ENCODE measurements at places on chromosomes 7 and 10.

- DNase-seq, result no peak
Observed at GRCh38 chr7:22662556-22663356, 64.2 kb upstream of the IL6 start.

DNA sequence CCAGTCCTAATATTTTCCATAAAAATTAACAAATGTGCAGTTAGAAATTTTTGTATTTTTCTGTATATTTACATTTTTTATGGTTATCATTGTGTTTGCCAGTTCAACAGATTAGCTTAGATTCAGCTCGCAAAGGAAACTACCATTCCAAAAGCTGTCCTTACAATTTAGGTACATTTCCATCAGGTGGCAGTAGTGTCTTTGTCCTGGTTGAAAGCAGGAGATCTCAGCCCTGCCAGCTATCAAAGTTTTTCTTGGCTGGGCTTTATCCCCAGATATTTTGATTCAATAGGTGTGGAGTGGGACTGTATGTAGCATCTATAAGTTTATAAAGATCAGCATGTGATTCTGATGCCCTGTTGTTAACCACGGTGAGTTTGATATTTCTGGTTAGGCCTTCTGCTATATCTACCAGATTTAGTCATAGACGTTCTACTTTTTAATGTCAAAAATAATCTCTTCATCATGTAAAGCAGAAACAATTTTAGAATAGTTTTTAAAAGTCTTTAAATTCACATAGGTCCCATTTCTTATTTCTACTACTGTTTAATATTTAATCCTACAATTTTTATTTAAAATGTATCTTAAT, 15.5 kb upstream of the ICA1 start:
- DNase-seq, result no peak

DNA sequence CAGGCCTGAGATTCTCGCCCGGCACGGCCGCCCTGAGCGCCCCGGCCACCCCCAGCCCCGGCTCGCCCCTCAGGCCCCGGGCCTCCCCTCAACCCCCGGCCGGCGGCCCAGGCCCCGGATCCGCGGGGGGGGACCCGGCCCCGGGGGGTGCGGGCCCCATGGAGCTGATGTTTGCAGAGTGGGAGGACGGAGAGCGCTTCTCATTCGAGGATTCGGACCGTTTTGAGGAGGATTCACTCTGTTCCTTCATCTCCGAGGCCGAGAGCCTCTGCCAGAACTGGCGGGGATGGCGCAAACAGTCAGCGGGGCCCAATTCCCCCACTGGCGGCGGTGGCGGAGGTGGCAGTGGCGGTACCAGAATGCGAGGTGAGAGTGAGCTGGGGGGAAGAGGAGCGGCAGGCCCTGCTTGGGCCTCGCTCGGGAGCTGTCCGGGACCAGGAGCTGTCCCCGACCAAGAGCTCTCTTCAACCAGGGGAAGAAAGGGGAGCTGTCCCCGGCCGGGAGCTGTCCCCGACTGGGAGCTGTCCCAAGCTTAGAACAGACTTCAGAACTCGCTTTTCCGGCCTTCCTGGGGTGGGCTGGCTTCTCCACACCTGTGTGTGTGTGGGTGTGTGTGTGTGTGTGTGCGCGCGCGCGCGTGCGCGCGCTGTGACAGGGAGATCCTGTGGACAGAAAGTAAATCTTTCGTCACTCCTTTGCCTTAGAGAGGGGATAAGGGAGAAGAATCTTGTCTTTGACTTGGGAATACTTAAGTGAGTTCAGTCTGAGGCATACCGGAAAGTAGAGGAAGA, 510 bp downstream of the ZSWIM8 start:
- no peak for DNase-seq

DNA sequence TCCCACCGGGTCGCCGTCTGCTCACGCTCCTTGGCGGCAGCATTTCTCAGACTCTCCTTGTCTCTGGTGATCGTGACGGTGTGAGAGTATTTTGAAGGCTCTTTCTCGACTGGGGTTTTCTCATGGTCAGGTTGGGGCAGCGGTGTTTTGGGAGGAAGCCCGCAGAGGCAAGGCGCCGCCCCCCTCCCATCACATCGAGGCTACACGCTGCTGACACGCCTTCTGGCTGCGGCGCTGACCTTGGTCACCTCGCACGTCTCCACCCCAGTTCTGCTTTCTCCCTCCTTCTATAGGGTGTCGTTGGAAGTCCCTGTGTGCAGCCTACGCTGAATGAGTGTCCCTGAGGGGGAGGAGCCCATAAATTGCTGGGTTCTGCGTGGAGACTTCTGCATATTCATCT, 55.2 kb downstream of the GLRX3 start:
- no peak for DNase-seq

DNA sequence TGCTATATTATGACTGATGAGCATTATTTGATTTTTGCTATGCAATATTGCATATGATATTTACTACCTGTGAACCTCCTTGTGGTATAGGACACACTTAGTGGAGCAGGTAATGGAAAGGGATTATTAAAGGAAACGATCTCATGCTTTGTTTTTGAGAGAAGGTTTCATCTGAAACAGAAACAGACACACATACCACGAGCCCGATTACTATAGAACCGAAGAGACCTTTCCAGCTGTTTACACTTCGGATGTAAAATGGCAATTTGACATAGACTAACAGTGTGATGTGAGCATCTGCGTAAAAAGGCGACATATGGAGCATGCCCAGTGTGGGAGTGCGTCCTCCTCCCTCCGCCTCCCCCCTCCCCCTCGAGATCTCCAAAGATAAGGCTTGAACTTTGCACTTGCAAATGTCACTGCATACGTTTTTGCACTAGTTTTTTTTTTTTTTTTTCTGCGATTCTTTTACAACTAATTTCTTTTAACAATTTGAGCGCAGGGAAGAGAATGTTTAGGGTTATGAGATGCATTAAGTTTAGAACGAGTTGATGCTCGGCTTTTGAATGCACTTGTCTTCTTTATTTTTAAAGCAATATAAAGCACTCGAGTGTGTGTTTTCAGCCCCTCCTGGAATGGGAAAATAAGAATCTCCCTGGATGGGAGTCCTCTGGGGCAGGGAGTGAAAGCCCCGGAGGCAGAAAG, 251.0 kb downstream of the NSUN6 start:
- no peak for DNase-seq

DNA sequence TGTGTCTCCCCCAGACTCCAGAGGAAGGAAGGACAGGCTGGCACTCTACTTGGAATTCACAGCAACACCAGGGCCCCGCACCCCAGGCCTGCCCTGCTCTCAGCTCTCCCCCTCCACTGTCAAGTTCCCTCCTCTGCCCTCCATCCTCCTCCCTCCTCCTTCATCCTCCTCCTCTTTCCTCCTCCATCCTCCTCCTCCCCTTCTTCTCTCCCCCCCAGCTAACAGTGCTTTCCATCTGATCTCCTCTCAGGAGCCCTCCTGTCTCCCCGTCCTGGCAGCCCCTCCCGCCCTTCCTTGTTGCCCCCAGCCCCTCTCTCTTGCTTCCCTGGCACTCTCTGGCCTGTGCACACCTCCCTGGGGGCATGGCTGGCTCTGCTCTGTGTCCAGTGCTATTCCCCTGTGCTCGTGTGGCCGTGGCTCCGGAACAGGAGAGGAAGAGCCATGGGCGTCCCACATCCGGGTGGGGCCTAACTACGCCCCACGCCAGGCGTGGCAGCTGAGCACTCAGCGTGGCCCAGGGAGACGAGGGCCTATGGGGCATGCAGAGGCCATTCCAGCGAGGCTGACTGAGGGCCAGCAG, 64.2 kb downstream of the PWWP2B start:
- DNase-seq, result no peak

DNA sequence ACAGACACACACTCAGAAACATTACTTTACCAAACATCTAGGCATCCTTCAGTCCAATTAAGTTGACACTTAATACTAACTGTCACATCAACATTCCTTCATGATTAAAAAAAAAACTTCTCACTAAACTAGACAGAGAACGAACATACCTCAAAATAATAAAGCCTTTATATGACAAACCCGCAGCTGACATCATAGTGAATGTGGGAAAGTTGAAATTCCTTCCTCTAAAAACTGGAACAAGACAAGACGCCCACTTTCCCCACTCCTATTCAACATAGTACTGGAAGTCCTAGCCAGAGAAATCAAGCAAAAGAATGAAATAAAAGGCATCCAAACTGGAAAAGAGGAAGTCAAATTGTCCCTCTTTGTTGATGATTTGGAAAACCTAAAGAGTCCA, 96.9 kb upstream of the PPP1R9A start:
- no peak for DNase-seq

GRCh38 chr10:89283025-89283935, 18.6 kb upstream of the IFIT2 start:
- no peak for DNase-seq

DNA sequence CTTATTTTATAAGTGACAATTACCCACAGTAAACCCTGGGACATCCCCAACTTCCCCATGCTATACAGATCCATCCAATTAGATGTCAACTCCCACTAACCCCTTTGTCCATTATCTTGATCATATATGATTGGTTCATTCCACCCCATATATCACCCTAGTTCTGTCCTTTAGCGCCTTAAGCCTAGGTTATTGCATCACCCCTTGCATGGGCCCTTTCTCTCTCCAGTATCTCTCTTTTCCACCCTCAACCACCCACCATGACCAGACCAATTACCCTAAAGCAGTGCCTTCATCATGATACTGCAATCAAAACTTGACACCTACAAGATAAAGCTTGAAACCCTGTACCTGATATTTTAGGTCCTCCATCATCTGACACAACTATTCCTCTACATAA, 37.9 kb upstream of the GATAD1 start:
- no peak for DNase-seq

DNA sequence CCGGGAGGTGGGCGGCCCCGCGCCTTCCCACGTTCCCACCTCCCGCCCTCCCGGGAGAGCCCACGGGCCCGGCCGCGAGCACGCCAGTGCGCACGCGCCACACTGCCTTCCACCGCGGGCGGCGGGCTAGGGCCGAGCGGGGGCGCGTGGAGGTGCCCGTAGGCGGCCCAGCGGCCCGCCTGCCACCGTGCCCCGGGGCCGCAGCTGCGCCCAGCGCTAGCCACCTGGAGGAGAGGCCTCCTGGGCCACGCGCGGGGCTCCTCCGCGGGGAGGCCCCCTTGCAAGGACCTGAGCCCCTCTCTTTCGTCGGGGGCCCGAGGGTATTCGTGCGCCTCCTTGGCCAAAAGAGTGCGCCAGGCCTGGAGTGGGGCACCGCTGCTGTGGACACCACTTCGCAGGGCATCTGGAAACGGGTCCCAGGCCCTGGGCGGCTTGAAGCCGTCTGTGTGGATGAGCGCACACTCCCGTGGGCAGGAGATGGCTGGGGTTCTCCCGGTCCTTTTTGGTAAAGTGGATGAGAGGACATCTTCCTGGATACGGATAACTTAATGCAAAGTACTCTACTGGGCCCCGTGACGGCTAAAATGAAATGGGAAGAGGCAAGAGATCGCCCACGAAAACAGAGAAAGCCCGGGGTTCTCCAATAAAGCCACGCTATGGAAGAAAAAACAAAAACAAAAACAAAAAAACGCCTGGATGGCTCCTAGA, 9.0 kb upstream of the EBF3 start:
- DNase-seq, result no peak

GRCh38 chr7:88104732-88105131, 115.1 kb downstream of the SRI start:
- DNase-seq, result no peak

DNA sequence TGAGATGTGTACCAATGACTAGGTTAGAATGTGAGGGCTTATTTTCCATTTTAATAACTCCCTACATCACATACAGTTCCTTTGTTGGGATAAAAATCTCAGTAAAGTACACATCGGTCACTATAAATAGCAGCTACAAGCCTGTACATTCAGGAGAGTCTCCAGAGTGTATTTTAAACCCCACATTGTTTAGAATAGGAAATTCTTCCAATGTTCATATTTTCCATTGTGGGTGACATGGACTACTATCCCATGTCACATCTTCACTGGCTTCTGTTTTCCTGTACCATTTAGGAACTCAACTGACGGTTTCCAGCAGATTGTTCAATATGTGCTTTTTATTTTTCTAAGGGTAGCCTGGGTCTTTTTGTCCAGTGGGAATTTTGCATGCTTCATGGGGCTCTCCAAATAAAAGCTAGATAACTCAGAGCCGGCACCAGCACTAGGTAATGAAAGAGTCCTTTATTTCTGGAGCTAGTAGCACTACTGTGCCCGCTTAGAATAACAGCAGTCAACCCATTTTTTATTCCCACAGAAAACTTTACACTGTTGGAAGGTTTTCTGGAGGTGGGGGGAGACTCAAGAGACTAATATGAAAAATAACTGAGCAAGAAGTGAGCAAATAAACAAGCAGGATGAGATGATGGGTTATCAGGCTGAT, 100.5 kb downstream of the CALD1 start:
- no peak for DNase-seq

DNA sequence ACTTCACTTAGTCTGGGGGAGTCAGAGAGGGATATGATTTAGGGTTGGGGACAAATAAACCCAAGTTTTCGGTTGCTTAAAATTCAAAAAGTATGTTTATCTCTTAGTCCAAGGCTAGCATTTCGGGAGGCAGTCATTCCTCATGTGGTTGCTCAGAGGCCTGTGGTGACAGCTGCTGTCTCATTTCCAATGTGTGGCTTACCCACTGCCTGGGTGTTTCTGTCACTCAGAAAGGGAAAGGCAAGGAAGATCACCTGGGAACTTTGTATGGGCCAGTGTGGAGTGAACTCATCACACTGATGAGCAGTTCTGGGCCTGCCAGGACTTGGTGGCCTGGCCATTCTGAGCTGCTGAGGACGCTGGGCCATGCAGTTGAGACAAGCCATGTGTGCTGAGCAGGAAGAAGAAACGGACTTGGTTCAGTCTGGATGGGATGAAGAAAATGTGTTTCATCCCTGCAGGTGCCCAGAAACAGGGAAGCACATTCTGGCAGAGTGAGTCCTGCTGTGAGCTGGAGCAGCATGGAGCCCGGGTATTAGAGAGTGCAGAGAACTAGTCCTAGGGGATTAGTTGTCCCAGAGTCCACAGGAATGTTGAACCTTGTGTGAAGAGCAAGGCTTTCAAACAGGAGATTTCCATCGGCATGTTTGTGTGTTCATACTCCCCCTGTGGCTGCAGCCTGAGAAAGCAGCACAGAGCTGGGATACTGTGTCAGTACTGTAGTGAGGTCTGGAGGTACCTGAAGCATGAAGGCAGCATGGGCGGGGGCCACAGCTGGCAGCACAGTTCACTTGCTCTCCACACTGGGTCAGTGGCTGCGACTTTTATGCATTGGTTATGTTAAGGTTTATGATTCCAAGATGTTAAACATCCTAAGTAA, 211.1 kb upstream of the IGFBP3 start:
- no peak for DNase-seq

DNA sequence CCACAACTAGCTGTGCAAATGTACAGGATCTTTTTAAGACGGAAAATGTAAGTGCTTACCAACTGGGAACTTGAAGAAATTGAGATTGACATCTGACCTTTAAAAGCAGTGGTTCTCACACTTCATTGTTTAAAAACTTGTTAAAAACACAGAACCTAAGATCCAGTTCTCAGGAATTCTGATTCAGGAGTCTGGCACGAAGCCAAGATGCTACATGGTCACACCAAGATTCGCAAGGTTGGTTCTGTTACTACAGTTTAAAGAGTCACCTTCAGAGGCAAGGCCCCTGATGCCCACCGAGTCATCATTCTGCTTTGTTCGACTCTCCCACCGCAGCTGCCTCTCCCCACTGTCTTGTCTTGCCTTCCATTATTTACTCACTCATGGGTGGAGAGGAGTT, 113.3 kb downstream of the GLI3 start:
- no peak for DNase-seq

- no peak for DNase-seq
Observed at GRCh38 chr7:73701357-73701995, 18.0 kb downstream of the STX1A start.
